MCF 10A (cell line): ENCODE measurements at places on chromosomes 5 and 9. TPM values are rescaled to one million over a fixed set of nuclear protein-coding genes. Genes with fewer than 3 reads are reported as not detected.

DNA sequence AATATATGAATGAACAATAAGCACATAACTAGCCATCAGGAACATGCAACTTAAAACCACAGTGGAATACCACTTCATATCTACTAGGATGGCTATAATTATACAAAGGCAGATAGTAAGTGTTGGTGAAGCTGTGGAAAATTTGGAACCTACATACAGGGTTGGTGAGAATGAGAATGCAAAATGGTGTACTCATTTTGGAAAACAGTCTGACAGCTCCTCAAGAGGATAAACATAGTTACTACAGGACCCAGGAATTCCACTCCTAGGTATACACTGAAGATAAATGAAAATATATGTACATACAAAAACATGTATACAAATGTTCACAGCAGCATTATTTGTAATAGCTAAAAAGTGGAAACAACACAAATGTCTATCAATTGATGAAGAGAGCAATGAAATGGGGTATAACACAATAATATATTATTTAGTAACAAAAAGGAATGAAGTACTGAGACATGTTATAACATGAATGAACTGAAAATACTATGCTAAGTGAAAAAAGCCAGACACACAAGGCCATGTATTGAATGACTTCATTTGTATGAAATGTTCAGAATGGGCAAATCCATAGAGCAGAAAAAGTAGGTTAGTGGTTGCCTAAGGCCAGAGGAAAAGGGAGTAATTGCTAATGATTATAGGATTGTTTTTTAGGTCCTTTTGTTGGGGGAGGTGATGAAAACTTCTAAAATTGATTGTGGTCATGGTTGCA is 31.2 kb upstream of the CDK5RAP2 start:
- no peak for DNase-seq

DNA sequence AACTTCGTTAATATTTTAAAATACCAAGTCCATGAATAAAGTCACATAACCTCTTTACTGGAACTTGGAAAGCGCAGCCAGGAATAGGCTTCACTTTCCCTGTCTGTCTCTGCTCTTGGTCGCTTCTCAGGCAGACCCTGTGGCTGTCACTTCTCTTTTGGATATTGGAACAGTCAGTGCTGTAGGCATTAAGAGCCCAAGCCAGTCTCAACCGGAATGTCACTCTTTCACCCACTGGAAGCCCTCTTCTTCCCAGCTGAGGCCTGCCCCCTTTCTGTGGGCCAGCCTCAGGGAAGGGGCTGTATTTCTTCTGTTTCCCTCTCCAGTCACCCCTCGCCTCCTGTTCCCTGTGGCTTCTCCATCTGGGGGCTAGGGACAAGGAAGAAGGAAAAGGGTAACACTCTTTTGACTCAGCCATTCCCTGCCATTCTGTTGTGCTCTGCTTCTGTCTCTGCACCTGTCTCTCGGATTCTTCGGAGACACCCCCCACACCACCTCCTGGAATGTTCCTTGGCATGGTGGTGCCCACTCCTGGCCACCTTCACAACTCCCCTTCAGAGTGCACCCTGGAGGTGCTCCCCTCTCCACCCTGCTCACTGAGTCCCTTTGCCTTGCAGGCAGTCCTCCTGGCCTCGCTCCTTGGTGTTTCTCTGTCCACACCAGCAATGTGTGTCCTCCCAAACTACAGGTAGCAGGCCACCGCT is 103.4 kb downstream of the TRIO start:
- DNase-seq, result no peak

DNA sequence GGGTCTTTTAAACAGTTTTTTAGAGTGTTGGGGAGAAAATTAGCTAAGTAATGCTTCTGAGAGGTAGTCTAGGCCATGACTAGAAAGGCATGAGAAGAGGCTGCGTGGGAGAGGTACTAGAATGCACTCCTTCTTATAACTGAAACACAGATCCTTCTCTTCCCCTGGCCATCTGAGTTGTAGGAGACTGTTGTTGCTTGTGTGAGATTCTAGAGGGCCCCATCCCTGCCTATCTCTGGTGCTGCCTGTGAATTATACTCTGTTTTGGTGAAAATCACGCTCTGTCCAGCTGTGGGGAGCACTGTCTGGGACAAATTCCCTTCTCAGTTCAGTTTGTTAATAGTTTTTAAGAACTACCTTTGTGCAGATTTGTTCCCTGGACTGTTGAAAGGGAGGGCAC is 37.5 kb downstream of the MAP1B start:
- DNase-seq, result no peak

The ZFP2 gene
- total RNA-seq, result 0.49 and 0.54 TPM in 2 replicates

DNA sequence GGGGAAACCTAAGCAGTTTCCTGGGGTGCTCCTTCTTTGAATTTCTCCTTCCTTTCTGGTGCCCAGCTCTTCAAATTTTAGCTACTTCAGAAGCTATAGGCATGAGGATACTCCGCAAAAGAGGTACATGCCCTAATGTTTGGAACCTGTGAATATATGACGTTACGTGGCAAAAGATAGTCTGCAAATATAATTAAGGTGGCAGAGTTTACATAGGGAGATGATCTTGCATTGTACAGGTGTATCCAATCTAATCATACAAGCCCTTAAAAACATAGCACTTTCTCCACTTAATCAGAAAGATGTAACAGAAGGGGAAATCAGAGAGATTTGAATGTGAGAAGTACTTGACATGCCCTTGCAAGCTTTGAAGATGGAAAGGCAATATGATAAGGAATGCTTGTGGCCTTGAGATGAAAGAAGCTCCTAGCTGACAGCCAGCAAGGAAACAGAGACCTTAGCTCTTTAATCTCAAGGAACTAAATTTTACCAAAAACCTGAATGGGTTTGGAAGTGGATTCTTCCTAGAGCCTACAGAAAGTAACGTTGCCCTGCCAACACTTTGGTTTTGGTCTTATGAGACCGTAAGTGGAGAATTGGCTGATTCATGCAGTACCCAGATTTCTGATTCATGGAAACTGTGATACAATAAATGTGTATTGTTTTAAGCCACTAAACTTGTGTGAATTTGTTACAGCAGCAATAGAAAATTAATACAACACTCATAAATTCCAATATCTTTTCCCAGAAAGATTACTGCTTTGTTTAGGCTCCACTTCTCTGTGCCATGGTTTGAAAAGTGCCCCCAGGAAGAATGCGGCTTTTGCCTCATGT is 268.4 kb downstream of the FAM170A start:
- DNase-seq, result no peak

The CAVIN4 gene
- total RNA-seq, result 0.49 and 0.56 TPM in 2 replicates

DNA sequence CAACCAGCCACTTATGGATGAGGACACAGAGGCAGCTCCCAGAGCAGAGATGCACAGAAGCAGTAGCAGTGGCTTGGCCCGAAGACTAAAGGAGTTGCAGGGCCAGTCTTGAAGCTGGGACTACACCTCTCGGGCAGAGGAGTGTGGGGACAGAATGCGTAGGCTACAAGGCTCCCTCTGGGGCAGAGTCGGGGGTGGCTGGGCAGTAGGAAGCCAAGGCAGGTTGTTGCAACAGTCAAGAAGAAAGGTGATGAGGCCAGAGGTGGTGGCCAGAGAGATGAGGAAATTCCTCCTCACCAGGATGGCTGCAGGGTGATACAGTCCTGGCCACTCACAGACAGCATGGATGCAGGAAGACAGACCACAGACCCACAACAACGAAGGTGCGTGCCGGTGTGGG is 4.9 kb upstream of the N4BP3 start:
- DNase-seq, result peak; percentile 56

The MAMDC2 gene
- not detected in 2 replicates for total RNA-seq

The IRX1 gene
- total RNA-seq, result 13.8 and 15.5 TPM in 2 replicates

DNA sequence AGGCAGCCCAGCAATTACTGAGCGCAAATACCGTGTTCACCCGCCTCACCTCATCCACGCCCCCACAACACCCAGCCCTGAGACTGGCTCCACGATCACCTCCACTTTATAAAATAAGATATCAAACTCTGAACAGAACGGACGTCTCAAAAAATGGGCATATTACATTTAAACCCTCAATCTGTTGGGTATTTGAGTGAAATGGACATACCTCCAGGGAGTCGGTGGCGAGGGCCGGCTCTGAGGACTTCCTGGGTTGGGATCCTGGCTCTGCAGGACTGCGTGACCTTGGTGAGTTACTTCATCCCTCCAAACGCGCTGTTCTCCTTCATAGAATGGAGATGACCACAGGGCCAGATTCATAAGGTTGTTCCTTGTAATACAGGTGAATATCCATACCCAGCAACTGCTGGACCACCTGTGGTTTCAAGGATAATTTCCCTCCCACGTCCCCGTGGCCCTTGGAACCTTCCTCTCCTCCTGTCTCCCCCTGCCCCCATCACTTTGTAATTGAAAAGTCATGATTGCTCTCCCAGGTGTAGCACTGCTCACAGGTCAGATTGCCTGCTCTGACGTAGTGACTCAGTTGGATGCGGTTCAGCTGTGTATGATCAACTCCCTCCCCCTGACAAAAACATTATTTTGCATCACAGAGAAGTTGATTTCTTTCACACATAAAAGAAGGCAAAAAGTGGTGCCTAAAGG is 135.6 kb downstream of the KCNIP1 start:
- no peak for DNase-seq

The SPOCK1 gene
- 34.3 and 61.6 TPM in 2 replicates for total RNA-seq

DNA sequence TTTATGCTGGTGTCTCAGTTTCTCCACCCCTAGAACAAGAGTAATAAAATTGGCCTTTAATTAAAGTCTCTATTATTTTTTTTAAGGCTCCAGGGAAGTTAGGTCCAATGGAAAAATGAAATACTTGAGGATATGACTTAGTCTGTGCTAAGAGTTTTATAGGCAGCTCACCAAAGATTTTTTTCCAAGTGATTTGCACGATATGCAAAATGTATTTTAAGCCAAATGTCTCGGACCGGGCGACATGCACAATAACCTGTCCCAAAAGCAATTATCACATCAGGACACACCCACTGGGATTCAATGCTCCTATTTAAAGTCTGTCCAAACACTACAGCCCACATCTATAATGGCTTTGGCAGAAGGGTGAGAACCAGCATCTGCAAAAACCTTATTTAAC is 136.1 kb upstream of the ANKH start:
- DNase-seq, result no peak

DNA sequence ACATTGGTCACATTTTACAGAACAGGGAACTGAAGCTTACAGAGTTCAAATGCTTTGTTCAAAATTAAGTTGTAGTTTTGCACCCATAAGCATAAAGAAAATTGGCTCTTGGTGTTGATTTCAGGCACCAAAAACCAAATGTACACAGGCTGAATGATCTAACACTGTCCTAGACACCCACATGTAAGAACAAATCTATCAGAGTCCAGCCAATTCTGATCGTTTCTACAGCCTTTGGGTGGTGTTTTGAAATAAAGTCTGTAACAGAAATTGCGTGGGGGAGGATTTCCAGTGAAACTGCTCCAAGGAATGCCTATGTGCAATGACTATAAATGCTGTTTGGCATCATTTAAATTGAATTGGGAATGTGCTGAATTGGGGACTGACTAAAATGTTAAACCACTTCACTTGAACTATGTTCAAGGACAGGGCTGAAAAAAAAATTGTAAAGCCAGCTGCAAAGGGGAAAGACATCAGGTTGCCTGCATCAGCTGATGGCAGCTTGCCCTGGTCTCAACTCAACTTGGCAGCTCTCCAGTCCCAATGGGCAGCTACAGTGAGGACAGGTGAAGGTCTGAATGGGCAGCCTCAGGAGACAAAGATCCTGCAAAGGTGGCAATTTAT is 92.2 kb upstream of the TRPC7 start:
- peak; percentile 24 for DNase-seq

DNA sequence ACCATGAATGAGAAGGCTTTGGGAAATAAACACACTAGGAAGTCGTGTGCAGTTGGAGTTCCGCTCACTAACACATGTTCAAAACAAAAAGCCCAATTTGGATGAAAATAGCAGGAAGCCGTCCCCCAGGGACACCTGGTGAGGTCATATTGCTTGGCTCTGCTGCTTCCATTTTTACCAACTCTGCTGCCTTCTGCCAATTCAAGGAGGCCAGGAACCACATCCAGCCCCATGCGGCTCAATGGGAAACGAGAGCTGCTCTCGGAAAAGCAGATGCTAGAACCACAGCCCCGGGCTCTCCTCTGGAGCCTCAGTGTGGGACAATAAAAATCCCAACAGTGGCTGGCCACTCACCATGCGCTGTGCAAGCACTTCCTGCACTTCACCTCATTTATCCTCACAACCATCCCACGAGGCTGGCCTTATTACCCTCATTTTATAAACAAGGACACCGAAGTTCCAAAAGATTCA is 13.4 kb downstream of the ADAM19 start:
- no peak for DNase-seq

- no peak for DNase-seq
Measured at GRCh38 chr9:131270171-131271015, 5.9 kb downstream of the FAM78A start.
